ENCODE measurements at places on chromosomes 7 and 10. TPM values are rescaled to one million over a fixed set of nuclear protein-coding genes. Genes with fewer than 3 reads are reported as not detected.

SPACDR gene
- 1.4 TPM for polyA plus RNA-seq

TMEM176A gene
- polyA plus RNA-seq, result 19.7 TPM

TRRAP gene
- polyA plus RNA-seq, result 44.3 TPM

TASOR2 gene
- 35.4 TPM for polyA plus RNA-seq

XPNPEP1 gene
- polyA plus RNA-seq, result 83.3 TPM

RBM20 gene
- 6.3 TPM for polyA plus RNA-seq

INSYN2A gene
- 8.7 TPM for polyA plus RNA-seq

NKX2-3 gene
- not detected for polyA plus RNA-seq

SPAM1 gene
- polyA plus RNA-seq, result not detected

PDGFA gene
- polyA plus RNA-seq, result 47.4 TPM

NODAL gene
- polyA plus RNA-seq, result not detected

CH25H gene
- polyA plus RNA-seq, result 0.34 TPM

OR9A2 gene
- not detected for polyA plus RNA-seq

GRCh38 chr7:150406567-150407421 is 27.7 kb downstream of the ZNF775 start:
- DNase-seq, result no peak

DNA sequence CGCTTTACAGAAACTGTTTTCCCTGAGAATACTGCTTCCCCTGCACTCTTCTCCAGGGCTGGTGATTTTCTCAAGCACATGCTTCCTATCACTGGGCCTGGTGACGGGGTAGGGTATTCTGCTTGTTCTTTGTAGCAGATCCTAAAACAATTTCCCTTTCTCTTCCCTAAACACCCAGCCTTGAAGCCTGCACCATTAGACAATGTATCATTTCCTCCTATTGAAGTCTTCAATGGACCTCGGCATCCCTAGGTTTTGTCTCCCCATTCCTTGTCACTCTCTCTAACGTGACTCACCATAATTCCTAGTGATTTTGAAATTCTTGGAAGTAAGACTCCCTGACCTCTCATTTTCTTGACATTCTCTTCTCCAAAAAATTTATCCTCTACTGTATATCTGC is 109.5 kb upstream of the GHITM start:
- DNase-seq, result no peak

DNA sequence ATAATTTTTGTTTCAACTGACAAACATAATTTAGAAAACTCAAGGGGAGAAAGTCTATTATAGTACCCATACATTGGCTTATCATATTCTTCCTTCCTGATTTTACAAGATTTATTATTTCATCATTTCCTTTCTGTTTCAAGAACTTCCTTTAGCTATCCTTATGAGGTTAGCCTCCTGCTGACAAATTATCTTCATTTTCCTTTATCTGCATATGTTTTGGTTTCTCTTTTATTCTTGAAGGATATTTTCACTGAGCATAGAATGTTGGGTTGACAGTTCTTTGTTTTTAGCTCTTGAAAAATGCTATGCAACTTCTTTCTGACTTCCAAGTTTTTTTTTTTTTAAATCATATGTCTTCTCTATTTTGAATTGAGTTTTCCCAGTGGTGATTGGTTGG is 21.3 kb upstream of the TCERG1L start:
- no peak for DNase-seq

DNA sequence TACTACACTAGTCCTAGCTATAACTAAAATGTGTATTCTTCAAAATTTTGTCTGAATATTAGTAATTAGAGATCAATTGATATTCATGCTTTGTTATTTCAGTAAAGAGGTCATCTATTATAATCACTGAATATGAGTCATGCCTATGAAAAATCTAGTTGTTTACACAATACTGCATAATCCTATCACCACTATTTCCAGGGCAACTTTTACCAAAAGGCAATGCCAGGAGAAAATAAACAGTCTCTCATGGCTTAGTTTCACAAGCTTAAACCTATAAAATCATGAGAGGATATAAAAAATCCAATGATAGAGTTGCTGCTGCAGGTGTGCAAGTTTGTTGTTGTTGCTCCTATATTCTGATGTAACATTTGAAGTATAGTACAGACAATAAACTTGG is 149.9 kb upstream of the COL1A2 start:
- DNase-seq, result no peak

- no peak for DNase-seq
Observed at GRCh38 chr10:89279421-89279869, 22.4 kb upstream of the IFIT2 start.

DNA sequence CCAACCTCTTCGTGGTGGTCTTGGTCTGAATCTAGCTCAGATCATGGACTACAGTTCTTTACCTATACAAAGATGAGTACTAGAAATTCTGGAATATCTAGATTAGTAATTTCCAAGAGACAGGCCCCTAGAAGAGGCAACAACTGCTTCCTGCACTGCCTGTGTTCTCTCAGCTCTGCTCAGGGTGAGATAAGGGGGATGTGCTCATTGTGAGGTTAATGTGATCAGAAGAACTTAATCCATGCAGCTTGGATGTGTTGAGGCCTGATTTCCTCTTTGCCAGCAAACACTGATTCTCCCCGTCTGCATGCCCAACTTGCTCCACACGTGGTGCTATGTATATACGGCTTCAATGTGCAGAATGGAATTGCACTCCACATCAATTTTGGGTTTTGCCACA is 268.0 kb downstream of the PHTF2 start:
- no peak for DNase-seq

DNA sequence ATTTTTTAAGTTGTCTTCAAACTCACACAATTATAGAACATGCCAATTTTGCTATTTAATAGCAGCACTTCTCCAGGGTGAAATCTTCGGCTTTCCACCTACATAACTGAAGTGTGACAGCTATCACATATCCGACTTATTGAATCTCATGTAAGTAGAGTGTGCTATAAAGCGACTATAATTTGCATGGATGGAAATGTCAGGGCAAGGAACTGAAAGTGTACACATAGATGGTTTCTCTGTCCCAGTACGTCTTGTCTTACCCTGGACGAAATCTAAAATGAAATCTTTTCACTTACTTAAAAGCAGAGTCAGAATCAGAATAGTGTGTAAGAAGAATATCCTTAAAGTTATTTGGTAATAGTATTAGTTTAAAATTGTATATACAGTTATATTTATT is 132.3 kb downstream of the THSD7A start:
- no peak for DNase-seq

DNA sequence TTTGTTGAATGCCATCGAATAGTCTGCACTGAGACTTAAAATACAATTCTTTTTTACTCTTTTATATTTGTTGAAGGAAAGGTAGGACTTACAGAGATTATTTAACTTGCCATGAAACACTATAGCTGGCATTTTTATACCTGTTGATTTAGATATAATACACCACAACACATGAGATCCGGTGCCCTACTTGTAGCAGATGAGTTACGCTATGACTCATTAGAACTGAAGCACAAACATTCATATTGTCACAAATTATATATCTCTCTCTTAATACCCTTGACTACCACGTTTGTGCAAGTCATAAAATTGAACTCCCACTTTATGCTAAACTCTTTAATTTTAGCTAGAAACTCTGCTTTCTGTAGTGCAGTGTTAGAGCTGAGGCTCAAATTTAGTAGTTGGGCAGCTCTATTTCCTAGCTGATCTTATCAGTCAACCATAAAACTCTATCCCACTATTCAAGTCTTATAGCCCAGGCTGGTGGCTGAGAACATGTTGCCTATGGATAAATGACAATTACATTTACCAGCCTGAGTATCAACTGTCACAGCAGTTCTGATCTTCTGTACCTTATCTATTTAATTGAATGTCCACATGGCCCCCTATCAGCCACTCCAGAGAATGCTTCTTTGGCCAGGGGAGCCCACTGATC is 137.4 kb upstream of the SEMA3D start:
- no peak for DNase-seq

GRCh38 chr7:139692723-139693122 is 85.1 kb downstream of the HIPK2 start:
- DNase-seq, result no peak

DNA sequence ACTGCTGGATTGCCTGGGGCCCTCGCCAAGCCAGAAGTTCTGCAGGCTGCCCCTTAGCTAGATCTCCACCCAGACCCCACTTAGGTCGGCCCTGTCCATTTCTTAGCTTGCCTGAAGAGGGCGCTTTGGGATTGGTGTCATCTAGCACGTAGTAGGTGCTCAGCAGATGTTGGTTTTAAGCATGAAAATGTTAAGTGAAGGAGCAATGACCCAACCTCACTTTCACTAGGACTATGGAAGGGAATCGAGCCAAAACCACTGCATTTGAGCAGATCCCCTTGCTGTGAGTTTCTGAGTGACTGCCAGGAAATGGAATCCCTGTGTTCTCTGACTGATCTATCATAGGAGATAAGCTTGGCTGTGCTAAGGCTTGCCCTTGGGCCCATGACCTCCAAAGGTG is 131.7 kb upstream of the EEPD1 start:
- no peak for DNase-seq

- no peak for DNase-seq
Observed at GRCh38 chr10:98488669-98489430, 42.1 kb upstream of the HPS1 start.

- no peak for DNase-seq
Observed at GRCh38 chr7:2663121-2663886, 24.7 kb upstream of the AMZ1 start.

- no peak for DNase-seq
Observed at GRCh38 chr10:124671486-124672075, 72.6 kb downstream of the FAM53B start.

DNA sequence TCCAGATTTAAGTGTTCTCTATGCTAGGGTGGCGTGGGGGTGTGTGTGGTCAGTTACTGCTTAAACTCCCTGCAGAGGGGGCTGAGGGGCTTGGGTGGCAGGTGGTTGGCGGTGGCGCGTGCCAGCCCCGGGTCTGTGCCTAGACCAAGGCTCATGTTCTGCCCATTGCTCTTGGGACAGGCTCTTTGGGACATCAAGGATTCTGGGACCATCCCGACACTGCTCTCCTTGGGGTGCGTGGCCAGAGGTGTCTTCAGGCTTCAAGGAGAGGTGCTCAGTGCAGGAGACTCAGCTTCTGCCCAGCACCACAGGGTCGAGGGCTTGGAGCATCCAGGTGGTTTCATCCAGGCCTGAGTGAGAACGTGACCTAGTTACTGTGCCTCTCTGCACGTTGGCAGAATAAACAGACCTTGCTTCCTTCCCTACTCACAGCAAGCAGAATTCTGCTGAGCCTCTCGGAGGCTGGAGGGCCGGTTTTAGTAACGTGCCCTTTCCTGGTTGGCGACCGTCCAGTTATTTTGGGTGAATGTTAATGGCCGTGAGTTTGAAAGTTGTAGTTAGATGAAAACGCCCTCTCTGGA is 39.9 kb downstream of the CAMK1D start:
- DNase-seq, result no peak

DNA sequence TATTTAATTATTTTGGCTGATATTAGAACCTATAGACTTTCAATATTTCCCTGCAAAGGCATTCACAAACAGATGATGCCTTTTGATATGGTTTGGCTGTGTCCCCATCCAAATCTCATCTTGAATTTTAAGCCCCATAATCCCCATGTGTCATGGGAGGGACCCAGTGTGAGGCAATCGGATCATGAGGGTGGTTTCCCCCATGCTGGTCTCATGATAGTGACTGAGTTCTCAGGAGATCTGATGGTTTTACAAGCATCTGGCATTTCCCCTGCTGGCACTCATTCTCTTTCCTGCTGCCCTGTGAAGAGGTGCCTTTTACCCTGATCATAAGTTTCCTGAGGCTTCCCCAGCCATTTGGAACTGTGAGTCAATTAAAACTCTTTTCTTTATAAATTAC is 9.3 kb upstream of the PNLIPRP3 start:
- no peak for DNase-seq

DNA sequence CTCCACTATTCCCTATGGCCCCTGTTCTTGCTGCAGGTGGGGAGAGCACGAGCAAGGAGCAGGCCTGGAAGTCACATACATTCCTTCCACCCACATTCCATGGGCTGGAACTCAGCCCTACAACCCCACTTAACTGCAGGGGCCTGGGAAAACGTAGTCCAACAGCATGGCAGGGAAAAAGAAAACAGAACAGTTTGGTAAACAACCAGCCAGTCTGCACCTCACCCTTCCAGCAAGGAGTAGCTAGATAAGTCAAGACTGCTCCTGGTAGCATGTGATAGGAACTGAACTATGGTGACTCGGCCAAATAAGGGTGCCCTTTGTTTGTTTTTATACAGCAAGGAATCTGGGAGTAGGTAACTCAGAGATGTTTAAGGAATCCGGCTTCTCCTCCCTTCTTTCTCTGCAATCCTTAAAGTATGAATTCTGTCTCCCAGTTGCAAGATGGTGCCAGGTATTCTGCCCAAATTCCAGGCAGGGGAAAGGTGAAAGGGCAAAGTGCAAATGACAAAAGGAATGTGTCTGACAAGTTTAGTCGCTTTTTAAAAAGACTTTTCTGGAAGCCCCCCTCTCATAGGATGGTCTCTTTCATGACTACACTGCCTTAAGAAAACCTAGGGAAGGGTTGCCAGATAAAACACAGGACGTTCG is 311.7 kb upstream of the NEBL start:
- DNase-seq, result no peak

GRCh38 chr7:128867842-128868623 is 5.4 kb downstream of the ATP6V1F start:
- no peak for DNase-seq

GRCh38 chr7:156819733-156820295 is 73.2 kb downstream of the LMBR1 start:
- no peak for DNase-seq

DNA sequence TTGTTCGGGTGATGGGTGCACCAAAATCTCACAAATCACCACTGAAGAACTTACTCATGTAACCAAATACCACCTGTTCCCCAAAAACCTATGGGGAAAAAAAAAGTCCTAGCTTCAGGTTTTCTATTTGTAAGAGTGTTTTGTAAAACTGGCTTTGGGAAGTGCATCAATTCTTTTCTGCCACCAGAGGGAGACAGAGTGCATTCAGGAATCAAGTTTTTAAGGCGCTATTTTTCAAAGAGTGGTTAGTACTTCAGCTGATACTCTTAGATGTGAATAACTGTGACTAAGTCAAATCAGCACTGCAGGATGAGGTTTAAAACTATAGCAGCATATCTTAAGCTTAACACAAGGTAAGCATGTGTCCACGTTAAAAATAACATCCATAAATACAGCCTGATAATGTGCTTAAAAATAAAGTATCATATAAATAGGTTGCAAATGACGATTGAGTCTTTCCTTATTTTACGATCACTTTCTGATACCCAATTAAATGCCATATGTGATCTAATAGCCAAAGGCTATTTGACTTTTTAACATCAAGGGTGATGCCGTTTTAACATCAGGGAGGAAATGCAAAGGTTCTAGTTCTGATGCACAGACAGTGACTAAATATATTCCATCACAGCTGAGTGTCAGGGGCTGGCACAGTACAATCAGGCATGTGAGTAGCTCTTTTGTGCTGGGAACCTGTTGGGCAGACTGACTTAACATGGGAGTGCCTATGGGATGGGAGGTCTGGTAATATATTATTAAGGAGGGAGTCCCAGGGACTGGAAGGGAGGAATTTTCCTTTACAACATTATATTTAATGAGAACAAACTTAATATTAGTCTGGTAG is 10.6 kb upstream of the LYZL2 start:
- DNase-seq, result peak; percentile 36

GRCh38 chr7:141722529-141722928 is 14.4 kb downstream of the WEE2 start:
- DNase-seq, result no peak

All from left renal pelvis (tissue), 4 donors.